ENCODE measurements at places on chromosomes 1 and 21. TPM values are rescaled to one million over a fixed set of nuclear protein-coding genes. Genes with fewer than 3 reads are reported as not detected.

PTGFRN gene
- 15.2 TPM for polyA plus RNA-seq

ADCY10 gene
- not detected for polyA plus RNA-seq

DNA sequence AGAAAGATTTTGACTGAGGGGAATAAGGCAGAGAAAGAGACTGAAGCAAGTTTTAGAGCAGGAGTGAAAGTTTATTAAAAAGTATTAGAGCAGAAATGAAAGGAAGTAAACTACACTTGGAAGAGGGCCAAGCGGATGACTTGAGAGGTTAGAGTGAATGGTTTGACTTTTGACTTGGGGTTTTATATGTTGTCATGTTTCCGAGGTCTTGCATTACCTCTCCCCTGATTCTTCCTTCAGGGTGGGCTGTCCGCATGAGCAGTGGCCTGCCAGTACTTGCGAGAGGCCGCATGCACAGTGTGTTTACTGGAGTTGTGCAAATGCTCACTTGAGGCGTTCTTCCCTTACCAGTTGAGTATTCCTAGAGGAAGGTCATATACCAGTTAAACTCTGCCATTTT, 13.0 kb upstream of the DENND2D start:
- no peak for DNase-seq
- no peak overlapping the region for H3K4me3 ChIP-seq
- H3K4me1 ChIP-seq = no peaks in the 10 kb centered on the region
- no peak overlapping the region for H3K27ac ChIP-seq

GCSAML gene
- not detected for polyA plus RNA-seq

- H3K4me1 ChIP-seq = no peaks in the 10 kb centered on the region
- peaks cover 13% of the 10 kb centered on the region for H3K27me3 ChIP-seq
- no peaks in the 10 kb centered on the region for H3K36me3 ChIP-seq
- H3K4me3 ChIP-seq = no peak overlapping the region
- H3K27ac ChIP-seq = no peak overlapping the region
Observed at GRCh38 chr1:233442026-233442780, 114.7 kb downstream of the MAP3K21 start.

DNA sequence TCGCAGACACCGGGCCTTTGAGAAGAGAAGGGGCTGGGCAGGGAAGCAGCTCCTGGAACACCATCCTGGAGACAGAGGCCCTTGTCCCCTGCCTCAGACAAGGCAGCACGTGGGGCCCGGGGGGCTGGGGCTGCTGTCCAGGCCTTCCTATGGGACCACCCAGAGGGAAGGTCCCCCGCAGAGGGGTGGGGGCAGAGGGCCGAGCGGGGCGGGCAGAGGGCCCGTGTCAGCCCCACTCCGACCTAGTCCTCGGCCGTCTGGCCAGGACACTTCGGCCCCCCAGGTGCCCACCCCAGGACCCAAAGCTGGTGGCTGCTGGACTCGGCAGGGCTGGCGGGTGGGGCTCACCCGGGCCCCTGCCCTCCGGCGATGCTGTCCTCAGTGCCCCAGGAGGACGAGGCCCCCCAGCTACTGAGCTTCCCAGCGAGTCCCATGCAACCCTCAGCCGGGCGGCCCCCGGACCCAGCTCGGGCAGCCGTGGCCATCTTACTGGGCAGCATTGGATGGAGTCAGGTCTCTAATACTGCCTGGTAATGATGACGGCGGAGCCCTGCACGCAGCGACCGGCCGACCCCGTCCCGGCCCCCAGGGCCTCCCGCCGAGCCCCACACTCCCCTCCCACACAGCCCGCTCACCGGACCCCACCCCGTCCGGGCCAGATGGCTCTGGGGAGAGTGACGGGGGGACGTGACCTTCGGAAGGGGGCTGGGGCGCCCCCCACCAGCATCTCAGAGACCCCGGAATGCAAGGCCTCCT, 6.9 kb upstream of the TTLL10 start:
- DNase-seq = no peak
- H3K27ac ChIP-seq = no peak overlapping the region
- no peaks in the 10 kb centered on the region for H3K36me3 ChIP-seq
- H3K27me3 ChIP-seq = peaks cover 16% of the 10 kb centered on the region
- no peaks in the 10 kb centered on the region for H3K4me1 ChIP-seq

Data from GM23248 (cell line).